C1 segment of cervical spinal cord (tissue), 14 donors: ENCODE measurements at places on chromosomes 12 and 14.

GRCh38 chr12:92156704-92157395 lies 11.2 kb upstream of the BTG1 start:
- no peak for DNase-seq

GRCh38 chr12:77949943-77950342 lies 119.2 kb downstream of the NAV3 start:
- no peak for DNase-seq

DNA sequence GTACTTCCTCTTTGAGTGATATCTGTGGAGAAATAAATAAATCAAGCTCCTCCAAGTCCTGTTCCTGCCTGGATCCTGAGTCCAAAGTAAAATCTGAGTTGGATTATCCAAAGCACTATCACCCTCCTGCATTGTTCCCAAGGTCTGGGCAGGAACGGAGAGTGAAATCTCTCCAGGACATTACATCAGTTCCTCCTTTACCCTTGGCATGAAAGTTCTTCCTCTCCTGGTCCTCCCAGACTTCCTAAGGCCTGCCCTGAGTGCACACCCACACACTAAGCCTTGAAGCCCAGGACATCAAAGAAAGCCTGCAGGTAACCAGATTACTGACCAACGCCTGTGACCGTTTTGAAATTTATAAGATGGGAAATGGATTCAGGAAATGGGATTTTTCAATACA lies 206.8 kb upstream of the BCL2L14 start:
- DNase-seq = no peak

GRCh38 chr12:119827760-119828159 lies 49.4 kb downstream of the CIT start:
- no peak for DNase-seq

DNA sequence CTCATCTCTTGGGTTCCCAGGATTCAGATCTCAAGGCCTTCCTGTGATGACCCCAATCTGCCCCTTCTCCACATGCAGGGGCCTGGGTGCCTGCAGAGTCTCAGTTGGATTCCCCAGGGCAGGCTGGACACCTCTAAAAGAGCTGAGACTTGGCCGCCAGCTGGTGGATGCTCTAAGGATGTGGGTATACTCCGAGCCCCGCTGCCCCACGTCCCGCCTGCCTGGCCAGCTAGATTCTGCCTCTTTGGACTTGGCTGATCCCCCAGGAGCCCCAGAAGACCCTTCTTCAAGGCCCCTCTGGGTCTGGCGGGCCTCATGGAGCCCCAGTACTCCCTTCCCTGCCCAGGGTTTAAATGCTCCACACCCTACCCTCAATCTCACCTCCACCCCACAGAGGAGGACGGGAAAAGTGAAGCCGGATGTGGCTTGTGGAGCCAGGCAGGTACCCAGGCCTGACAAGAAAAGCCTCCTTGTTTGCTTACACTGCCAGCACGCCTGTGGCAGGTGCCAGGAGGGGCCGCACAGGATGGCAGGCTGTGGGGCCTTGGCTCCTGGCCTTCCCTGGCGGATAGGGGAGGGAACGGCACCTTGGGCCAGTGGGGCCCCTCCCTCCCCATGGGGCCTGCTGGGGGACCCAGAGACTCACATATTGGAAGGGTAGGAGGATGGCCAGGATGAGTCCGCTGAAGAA lies 15.1 kb downstream of the FAIM2 start:
- no peak for DNase-seq

DNA sequence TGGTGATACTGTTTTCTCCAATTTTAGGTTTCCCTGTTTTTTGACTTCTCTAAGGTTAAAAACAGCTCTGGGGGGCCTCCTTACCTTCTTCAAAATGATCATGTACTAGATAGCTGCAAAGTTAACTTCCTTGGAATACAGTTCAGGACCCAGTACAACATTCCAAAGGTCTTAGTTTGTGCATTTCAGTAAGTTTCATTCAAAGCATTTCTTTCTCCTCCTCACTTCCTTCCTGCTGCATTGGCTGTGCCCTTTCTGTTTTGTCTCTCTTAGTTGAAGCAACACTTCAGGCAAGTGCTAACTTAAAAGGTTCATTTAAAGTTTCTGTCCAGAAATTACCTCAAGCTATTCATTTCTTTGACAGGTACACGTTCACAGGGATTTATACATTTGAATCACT lies 95.7 kb downstream of the SCN8A start:
- DNase-seq = no peak

DNA sequence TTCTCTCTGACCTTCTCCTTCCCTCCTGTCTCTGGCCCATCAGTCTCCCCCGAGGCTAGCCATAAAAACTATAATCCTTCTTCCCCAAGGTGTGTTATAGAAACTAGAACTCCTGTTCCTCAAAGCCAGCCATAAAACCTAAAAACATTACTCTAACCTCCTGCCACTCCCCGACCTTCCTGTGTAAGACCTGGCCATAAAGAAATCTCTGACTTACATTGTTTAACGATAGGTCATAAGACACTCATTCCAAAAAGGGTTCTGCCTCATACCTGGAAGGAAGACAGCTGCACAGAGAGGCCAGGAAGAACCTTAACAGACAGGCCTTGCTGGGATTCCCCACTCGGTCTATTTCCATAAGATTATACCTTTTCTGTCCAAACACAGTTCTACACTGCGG lies 70.9 kb upstream of the EEA1 start:
- no peak for DNase-seq

GRCh38 chr14:104221071-104221625 lies 82.8 kb downstream of the KIF26A start:
- no peak for DNase-seq

DNA sequence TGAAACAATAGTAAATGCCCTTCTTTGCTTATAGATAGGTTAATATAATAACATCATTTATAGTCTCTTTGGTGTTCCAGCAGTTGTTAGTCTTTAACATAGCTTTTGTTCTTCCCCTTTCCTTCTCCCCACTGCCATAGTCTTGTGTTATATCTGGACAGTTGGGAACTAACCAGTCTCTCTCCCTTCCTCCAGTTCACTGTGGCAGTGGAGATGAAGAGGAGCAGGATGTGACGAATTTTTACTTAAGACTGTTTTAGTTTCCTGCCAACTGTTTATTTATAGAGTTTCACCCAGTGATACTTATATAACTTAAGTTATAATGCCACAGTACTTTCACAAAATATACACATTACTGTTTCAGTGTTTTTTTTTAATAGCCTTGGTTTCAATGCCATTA lies 277.4 kb downstream of the PDZRN4 start:
- DNase-seq = no peak

- DNase-seq = no peak
These were observed 450 bp downstream of the SINHCAF start for GRCh38 chr12:31325524-31325875.

- no peak for DNase-seq
These were observed 858 bp upstream of the ANKRD13A start for GRCh38 chr12:109998241-109998903.

DNA sequence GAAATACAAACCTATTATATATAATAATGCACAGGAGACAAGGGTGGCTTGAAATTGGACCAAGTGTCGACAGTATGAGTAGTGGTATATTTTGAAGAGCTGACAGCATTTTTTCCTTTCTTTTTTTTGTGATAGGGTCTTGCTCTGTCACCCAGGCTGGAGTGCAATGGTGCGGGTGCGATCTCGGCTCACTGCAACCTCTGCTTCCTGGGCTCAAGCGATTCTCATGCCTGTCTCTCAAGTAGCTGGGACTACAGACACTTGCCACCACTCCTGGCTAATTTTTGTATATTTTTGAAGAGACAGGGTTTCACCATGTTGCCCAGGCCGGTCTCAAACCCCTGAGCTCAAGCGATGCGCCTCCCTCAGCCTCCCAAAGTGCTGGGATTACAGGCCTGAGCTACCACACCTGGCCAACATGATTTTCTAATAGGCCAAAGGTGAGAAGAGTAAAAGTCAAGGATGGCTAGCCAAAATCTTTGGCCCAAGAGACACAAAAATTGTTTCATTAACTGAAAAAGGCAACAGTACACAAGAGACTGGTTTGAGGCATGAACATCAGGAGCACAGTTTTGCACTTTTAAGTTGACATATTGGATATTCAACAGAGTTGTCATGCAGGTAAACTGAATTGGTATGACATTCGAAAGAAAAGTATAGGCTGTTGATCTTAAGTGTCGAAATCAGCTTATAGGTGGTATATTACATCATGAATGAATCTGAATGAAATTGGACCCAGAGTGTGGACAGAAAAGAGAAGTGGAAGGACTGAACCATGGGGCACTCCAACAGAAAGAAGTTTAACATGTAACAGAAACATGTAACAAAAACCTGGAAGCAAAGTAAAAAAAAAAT lies 12.5 kb downstream of the HNRNPC start:
- no peak for DNase-seq

DNA sequence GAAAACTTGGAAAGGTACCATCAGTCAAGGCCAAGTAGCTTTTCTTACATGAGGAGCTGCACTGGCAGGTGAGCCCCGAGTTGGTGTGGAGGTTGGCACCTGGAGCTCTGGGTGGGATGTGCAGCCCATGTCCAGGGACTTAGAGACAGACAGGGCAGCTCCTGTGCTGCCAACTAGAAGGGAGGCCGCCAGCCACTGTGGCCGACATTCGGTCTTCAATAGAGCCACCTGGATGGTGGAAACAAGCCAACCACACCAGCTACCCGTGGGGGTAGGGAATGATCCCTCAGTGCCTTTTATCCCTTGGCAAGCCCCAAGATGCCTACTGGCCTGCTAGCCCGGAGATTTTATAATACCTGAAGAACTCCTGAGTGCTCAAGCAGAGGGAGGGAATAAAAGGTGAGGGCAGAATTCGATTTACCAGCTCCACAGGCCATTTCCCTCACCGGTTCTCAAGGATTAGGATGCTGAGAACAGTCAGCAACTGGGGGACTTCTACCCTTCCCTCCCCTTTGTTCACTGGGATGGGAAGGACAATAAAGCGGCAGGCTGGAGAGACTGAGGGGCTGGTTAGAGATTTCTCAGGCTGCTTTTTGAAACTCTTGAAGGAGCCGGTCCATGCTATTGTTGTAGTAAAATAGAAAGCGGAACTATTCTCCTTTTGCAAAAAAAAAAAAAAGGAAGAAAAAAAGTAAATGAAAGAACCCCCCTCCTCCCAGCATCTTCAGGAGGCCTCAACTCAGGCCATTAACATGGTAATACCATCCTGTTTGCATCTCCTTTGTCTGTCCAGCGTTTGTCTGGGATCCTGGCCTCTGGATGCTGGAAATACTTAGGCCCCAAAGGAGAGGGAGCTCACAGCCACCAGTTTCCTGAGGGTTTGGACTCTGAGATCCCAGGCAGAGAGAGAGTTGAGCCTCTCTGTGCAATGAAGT lies 321.6 kb downstream of the ZFP36L1 start:
- DNase-seq = no peak

- no peak for DNase-seq
These were observed 1.1 kb downstream of the C14orf93 start for GRCh38 chr14:23008831-23009230.

DNA sequence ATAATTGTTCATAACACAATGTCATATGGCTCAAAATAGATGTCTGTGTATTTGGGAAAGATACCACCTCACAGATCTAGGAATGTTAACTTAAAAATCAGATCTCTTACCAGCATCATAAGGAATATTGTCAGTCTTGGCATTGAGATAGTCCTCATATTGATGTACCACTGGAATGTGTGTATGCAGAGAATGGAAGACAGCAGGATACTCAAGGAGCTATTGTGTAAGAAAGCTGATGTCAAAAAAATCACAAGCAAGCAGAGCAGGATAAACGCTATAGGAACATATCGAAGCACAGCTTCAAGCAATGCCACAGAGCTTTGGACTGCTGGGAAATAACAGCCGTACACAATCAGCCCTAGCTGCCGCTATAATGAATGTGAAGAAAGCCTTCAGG lies 45.1 kb upstream of the GRIN2B start:
- no peak for DNase-seq

DNA sequence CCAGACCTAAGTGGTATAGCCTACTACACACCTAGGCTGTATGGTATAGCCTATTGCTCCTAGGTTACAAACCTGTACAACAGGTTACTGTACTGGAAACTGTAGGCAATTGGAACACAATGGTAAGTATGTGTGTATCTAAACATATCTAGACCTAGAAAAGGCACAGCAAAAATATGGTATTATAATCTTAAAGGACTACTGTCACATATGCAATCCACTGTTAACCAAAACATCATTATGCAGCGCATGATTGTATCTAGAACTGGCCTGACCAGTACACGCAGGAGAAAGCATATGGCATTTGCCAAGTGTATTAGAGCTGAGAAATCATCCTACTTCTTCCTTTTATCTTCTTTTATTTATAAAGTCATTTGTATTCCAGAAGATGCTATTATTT lies 75.5 kb downstream of the SLC8A3 start:
- no peak for DNase-seq

DNA sequence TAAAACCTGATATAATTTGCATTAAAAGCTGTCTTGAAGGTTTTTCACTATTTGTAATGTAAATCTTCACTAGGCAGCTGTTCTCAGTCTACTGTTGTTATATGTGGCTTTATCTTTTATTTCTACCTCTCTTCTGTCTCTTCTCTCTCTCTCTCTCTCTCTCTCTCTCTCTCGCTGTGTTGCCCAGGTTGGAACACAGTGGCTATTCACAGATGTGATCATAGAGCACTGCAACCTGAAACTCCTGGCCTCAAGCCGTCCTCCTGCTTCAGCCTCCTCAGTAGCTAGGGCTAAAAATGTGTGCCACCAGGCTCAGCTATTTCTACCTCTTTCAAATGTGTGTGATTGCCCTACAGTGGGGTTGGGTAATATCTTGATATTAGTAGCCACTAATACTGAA lies 21.1 kb downstream of the FUT8 start:
- no peak for DNase-seq

DNA sequence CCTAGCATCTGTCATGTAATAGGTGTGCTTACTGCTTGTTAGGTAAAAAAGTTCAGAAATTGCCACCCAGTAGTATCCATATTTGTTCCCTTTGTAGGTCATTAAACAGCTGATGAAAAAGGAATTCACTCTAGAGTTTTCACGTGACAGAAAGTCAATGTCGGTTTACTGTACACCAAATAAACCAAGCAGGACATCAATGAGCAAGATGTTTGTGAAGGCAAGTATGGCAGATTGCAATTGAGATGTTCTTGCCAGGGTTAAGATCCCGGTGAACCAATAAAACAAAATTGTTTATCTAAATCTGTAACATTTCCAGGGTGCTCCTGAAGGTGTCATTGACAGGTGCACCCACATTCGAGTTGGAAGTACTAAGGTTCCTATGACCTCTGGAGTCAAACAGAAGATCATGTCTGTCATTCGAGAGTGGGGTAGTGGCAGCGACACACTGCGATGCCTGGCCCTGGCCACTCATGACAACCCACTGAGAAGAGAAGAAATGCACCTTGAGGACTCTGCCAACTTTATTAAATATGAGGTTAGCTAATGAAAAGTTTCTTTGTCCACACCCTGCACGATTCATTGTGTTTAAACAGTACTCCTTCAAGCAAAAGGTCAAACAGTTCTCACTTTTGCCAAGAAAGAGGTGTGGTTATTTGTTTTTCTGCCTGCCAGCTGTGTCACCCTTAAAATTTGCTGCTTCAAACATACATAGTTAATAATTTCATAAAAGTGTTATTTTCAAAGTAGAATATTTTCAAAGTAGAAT lies 58.3 kb downstream of the ATP2A2 start:
- no peak for DNase-seq

GRCh38 chr12:15699886-15700285 lies 89.3 kb downstream of the EPS8 start:
- DNase-seq = no peak

GRCh38 chr14:73237786-73238423 lies 599 bp downstream of the PAPLN start:
- no peak for DNase-seq

GRCh38 chr12:43008953-43009845 lies 419.7 kb upstream of the PRICKLE1 start:
- DNase-seq = no peak

GRCh38 chr12:114406316-114406983 lies 506 bp upstream of the TBX5 start:
- no peak for DNase-seq
